Cardiac muscle cell (in vitro differentiated cells and primary cell): ENCODE measurements at places on chromosomes 16 and 17. TPM values are rescaled to one million over a fixed set of nuclear protein-coding genes. Genes with fewer than 3 reads are reported as not detected.

The ODAD4 gene
- 2.6 and 4.5 TPM in 2 replicates for total RNA-seq

GRCh38 chr16:87782033-87782432 is 16.2 kb upstream of the KLHDC4 start:
- no peak overlapping the region for H3K4me3 ChIP-seq
- H3K36me3 ChIP-seq: no peaks in the 10 kb centered on the region
- H3K4me1 ChIP-seq: no peaks in the 10 kb centered on the region
- H3K27me3 ChIP-seq: no peaks in the 10 kb centered on the region
- DNase-seq: no peak

DNA sequence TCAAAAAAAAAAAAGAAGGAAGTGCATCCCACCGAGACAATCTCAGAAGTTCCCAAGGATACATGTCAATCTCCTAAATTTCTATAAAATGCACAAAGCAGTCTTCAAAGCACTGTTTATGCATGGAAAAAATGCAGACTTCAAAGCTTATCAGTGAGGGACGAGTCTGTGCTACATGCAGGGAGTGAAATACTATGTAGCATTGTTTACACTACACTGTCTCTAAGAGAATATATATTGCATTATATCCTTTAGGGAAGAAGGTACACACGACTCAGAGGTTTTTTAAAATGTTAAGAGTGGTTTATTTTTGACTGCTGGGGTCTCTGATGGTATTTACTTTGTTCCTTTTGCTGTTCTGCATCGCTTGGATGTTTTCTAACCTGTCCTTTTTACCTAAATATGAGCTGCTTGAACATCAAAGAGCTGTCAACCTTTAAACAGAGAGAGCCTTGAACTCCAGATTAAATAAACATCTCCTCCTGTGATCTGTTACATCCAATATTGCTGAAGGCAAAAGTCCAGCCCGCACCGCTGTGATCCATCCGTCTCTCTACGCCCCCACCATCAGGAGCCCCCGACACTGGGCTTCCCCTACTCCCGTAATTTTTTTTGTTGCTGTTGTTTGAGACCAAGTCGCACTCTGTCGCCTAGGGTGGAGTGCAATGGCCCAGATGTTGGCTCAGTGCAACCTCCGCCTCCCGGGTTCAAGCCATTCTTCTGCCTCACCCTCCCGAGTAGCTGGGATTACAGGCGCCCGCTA is 1.4 kb downstream of the FBXO31 start:
- H3K27ac ChIP-seq: peak overlapping the region; percentile 77
- H3K36me3 ChIP-seq: no peaks in the 10 kb centered on the region
- DNase-seq: no peak
- H3K27me3 ChIP-seq: no peaks in the 10 kb centered on the region
- peak overlapping the region; percentile 83 for H3K4me3 ChIP-seq
- peaks cover 9% of the 10 kb centered on the region for H3K4me1 ChIP-seq

The ZPBP2 gene
- total RNA-seq: not detected in 2 replicates

GRCh38 chr17:22692066-22692805 is 999.9 kb downstream of the KCNJ18 start:
- no peaks in the 10 kb centered on the region for H3K27me3 ChIP-seq
- H3K4me1 ChIP-seq: no peaks in the 10 kb centered on the region
- DNase-seq: no peak
- H3K27ac ChIP-seq: no peak overlapping the region
- no peaks in the 10 kb centered on the region for H3K36me3 ChIP-seq

GRCh38 chr16:67184453-67184994 is 761 bp upstream of the MATCAP1 start:
- H3K27ac ChIP-seq: no peak overlapping the region
- DNase-seq: peak; percentile 54
- H3K36me3 ChIP-seq: no peaks in the 10 kb centered on the region
- H3K4me3 ChIP-seq: peak overlapping the region; percentile 61
- H3K4me1 ChIP-seq: peaks cover 4% of the 10 kb centered on the region

GRCh38 chr17:75688209-75688825 is 21.2 kb downstream of the SAP30BP start:
- H3K36me3 ChIP-seq: no peaks in the 10 kb centered on the region
- H3K4me1 ChIP-seq: peaks cover 3% of the 10 kb centered on the region
- peak; percentile 88 for DNase-seq
- no peak overlapping the region for H3K27ac ChIP-seq
- no peak overlapping the region for H3K4me3 ChIP-seq

GRCh38 chr17:41618341-41619035 is 5.9 kb downstream of the KRT17 start:
- DNase-seq: no peak
- no peaks in the 10 kb centered on the region for H3K27me3 ChIP-seq
- H3K36me3 ChIP-seq: no peaks in the 10 kb centered on the region
- peaks cover 5% of the 10 kb centered on the region for H3K4me1 ChIP-seq

DNA sequence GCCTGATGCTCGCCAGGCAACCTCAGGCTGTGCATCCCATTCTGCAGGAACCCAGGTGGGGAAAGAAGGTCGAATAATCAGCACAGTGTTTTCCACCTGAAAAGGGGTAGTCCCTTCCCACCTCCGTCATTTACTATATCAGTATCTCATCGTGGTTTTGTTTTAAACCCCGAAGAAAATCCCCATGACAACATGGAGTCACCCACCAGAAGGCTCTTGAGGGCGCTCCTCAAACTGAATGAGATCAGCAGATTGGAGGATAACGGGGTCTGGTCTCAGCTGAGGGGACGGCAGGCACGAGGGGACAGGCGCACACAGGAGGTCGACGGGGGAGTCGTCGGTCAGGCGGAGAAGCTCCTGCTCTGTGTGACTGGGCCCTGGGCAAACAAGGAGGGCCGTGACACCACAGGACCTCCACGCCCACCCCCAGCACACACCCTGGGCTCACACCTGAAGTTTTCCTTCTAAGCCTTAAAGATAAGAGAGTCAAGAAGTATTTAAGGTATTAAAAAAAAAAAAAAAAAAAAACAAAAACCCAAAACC is 44.2 kb downstream of the MARF1 start:
- H3K4me3 ChIP-seq: no peak overlapping the region
- no peak for DNase-seq
- H3K4me1 ChIP-seq: no peaks in the 10 kb centered on the region
- H3K27ac ChIP-seq: no peak overlapping the region

DNA sequence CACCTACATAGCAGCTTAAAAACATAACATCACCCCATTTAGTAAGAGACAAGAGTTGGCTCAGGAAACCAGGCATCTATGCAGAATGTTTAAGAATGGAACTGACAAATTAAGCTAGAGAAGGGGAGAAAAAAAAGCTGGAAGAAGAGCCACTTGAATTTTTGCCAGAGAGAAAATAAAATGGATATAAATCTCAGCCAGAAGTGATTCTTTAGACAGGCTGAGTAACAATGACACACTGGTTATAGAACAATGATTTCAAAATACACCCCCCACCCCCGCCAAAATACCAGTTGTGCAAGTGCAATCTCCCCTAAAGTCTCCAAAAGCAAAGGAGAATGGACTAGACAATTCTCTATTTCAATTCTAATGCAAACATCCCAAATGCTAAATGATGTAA is 22.4 kb downstream of the LSM12 start:
- no peak overlapping the region for H3K27ac ChIP-seq
- no peak overlapping the region for H3K4me3 ChIP-seq
- H3K4me1 ChIP-seq: peaks cover 10% of the 10 kb centered on the region
- no peaks in the 10 kb centered on the region for H3K27me3 ChIP-seq

DNA sequence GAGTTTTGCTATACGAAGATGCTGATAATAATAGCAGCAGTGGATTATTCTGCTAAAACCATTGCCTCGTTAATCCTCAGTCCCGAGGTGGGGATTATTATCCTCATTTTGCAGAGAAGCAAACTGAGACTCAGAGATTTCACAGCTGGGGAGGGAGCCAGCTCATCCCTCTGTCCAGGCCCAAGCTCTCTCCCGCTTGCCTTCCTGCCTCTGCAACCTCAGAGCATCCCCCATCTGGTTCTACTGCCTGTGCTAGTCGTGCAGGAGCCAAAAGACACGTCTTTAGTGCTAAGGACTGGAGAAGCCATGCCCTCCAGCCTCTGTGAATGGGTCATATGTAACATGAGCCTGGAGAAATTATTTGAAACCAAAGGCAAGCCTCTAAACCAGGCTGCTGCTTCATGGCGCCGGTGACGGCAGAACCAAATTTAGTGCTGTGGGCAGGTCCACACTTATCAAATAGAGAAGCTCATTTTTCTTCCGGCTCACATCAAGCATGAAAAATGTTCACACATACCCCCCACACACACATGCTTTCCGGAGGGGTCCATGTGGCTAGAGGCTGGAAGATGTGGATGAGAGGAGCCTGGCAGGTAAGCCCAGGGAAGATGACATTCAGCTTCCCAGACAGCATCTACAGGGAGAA is 13.5 kb downstream of the MAPT start:
- no peaks in the 10 kb centered on the region for H3K4me1 ChIP-seq
- peaks cover 7% of the 10 kb centered on the region for H3K27me3 ChIP-seq
- H3K4me3 ChIP-seq: no peak overlapping the region
- no peak for DNase-seq
- no peaks in the 10 kb centered on the region for H3K36me3 ChIP-seq

- no peaks in the 10 kb centered on the region for H3K4me1 ChIP-seq
- H3K27me3 ChIP-seq: no peaks in the 10 kb centered on the region
- H3K36me3 ChIP-seq: no peaks in the 10 kb centered on the region
- H3K27ac ChIP-seq: no peak overlapping the region
- no peak overlapping the region for H3K4me3 ChIP-seq
- peak; percentile 32 for DNase-seq
Measured at GRCh38 chr16:52069866-52070265, 477.1 kb downstream of the TOX3 start.

The SCGB1C2 gene
- not detected in 2 replicates for total RNA-seq

DNA sequence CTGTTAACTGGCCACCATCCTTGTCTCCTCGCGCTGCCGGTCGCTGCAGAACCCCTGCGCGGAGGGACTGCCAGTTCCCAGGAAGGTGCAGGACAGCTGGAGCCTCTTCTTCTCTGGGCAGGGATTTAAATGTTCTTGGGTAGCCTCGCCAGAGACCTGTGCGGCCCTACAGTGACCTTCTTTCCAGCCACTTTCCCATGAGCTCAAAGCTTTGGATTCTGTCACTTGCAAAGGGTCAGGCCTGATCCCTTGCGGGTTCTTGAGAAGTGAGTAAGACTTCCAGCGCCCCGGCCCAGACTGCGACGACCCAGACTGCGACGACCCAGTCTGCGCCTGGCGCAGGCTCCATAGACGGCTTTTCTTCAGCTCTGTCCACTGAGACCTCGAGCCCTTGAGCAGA is 1.4 kb upstream of the SLFN5 start:
- no peak overlapping the region for H3K27ac ChIP-seq
- H3K4me3 ChIP-seq: peak overlapping the region; percentile 63
- peaks cover 18% of the 10 kb centered on the region for H3K4me1 ChIP-seq
- no peaks in the 10 kb centered on the region for H3K27me3 ChIP-seq
- no peak for DNase-seq
- H3K36me3 ChIP-seq: no peaks in the 10 kb centered on the region

The KRTAP9-4 gene
- not detected in 2 replicates for total RNA-seq

The SLC5A10 gene
- total RNA-seq: 0.06 TPM in 1 of 2 replicates, not detected in the other

DNA sequence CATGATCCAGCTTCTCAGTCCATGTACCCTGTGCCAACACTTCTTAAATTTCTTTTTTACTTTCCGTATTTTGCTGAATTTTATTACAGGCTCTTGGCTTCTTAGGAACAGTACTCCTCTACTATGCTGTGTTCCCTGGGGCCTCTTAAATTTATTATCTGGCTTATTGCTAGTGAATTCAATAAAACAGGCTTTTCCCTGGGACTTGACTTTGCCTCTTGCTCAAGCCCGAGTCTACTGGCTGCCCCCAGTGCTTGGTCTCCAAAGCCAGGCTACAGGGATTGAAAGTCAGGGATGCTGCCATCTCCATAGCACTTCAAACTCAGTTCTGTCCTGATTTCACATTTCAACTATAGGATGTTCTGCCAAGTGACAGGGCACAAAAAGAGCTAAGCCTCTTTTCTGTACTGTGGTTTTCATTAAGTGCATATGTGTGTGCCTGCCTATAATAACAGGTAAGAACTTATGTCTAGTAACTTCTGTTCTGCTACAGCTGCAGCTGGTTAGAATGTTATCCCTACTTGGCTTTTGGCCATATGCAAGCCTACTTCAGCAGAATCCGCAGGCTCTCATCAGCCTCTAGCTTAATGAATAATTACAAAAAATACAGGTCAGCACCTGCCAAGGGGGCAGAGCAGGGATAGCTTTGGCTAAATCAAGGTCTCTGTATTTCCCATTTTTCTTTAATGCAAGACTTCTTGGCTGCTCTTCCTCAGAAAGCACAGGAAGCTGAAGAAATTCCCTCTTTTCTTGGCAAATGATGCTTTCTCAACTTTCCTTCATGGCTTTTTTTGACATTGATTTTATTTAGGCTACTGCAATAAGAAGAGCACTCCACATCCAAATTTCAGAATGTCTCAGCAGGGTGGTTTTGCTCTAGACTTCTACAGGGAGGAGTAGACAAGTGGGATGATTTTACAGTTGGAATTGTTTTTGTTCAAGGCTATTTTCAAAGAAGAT is 8.2 kb downstream of the FAM20A start:
- no peaks in the 10 kb centered on the region for H3K36me3 ChIP-seq
- DNase-seq: no peak
- no peak overlapping the region for H3K27ac ChIP-seq
- H3K27me3 ChIP-seq: no peaks in the 10 kb centered on the region
- peaks cover 11% of the 10 kb centered on the region for H3K4me1 ChIP-seq

GRCh38 chr17:46175891-46176290 is 17.3 kb downstream of the KANSL1 start:
- H3K27me3 ChIP-seq: no peaks in the 10 kb centered on the region
- DNase-seq: no peak
- H3K36me3 ChIP-seq: peaks cover 10% of the 10 kb centered on the region
- peaks cover 43% of the 10 kb centered on the region for H3K4me1 ChIP-seq

The FOXC2 gene
- 0.56 and 2.4 TPM in 2 replicates for total RNA-seq

The COPRS gene
- total RNA-seq: 66.0 and 104 TPM in 2 replicates

DNA sequence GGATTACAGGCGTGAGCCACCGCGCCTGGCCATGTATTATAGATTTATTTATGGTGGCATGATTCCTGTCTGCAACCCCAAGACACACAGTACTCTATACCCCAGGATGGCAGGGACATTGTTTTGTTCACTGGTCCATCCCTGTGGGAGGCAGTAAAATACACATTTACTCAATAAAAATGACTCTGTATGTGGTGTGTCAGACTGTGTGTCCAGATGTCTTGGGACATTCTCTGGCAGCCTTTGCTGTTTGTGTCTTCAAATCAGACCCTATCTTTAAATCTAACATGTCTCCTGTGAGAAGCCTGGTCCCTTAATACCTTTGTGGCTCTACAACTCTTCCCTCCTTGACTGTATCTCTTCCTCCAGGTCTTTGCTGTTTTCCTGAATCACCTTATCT is 1.7 kb upstream of the COASY start:
- no peak overlapping the region for H3K4me3 ChIP-seq
- peaks cover 4% of the 10 kb centered on the region for H3K36me3 ChIP-seq
- DNase-seq: no peak
- no peaks in the 10 kb centered on the region for H3K27me3 ChIP-seq
- H3K4me1 ChIP-seq: peaks cover 13% of the 10 kb centered on the region
- H3K27ac ChIP-seq: no peak overlapping the region

GRCh38 chr17:72306037-72306436 is 185.2 kb downstream of the SOX9 start:
- H3K36me3 ChIP-seq: no peaks in the 10 kb centered on the region
- no peaks in the 10 kb centered on the region for H3K27me3 ChIP-seq
- H3K27ac ChIP-seq: no peak overlapping the region
- no peak overlapping the region for H3K4me3 ChIP-seq
- no peak for DNase-seq
